ENCODE measurements at places on chromosomes 4 and X. TPM values are rescaled to one million over a fixed set of nuclear protein-coding genes. Genes with fewer than 3 reads are reported as not detected.

- H3K4me1 ChIP-seq: no peaks in the 10 kb centered on the region
- H3K27ac ChIP-seq: no peak overlapping the region
- no peaks in the 10 kb centered on the region for H3K27me3 ChIP-seq
- H3K36me3 ChIP-seq: no peaks in the 10 kb centered on the region
- H3K4me3 ChIP-seq: no peak overlapping the region
Observed at GRCh38 chr4:140816806-140817510, 60.8 kb upstream of the TBC1D9 start.

- no peaks in the 10 kb centered on the region for H3K36me3 ChIP-seq
- no peaks in the 10 kb centered on the region for H3K4me1 ChIP-seq
- H3K27ac ChIP-seq: no peak overlapping the region
- no peak for DNase-seq
- no peak overlapping the region for H3K4me3 ChIP-seq
Observed at GRCh38 chr4:62640296-62640695, 1440.2 kb downstream of the ADGRL3 start.

DNA sequence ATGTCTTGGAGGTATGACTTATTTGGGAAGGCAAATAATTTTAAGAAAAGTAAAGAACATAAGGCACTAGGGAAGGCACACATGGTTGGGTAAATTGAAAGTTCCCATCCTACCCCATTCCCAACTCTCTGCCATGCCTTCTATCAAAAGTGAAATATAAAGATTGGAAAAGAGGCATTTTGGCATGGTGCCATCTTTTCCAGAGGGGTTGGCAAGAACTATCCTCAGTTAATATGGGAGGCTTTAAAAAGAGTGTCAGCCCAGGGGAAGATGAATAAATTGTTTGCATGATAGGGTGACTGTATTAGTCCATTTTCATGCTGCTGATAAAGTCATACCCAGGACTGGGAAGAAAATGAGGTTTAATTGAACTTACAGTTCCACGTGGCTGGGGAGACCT is 150.8 kb upstream of the BOD1L1 start:
- H3K36me3 ChIP-seq: no peaks in the 10 kb centered on the region
- no peaks in the 10 kb centered on the region for H3K27me3 ChIP-seq
- H3K4me1 ChIP-seq: no peaks in the 10 kb centered on the region
- DNase-seq: no peak
- no peak overlapping the region for H3K4me3 ChIP-seq
- no peak overlapping the region for H3K27ac ChIP-seq

DNA sequence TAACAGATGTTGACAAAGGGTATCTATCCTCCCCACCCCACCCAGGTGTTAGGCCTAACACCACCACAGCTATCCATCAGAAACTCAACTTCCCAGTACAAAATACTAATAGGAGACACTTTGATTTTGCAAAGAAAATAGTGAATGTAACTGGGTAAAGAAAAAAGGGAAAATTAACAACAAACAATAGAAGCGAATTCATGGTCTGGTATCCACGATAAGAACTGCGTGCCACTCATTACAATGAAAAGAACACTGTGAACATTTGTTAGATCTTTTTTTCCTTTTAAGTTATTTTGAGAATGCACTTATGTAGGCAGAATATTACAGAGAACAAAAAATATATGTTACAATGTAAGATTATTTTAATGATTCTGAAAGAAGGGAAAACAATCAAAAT is 12.0 kb downstream of the TSPAN5 start:
- H3K27ac ChIP-seq: 0 out of 2 replicates have a peak overlapping the region, but pooled peaks have one; percentile 13
- peaks cover 62% of the 10 kb centered on the region for H3K4me1 ChIP-seq

- H3K27ac ChIP-seq: no peak overlapping the region
- no peak for DNase-seq
- no peak overlapping the region for H3K4me3 ChIP-seq
- no peaks in the 10 kb centered on the region for H3K36me3 ChIP-seq
Observed at GRCh38 chr4:67325791-67326190, 219.5 kb downstream of the CENPC start.

MAGEA6 gene
- 0.57 TPM for total RNA-seq

MAOB gene
- not detected for total RNA-seq

All from Panc1 (cell line).